ENCODE measurements at places on chromosomes 3 and 15.

DNA sequence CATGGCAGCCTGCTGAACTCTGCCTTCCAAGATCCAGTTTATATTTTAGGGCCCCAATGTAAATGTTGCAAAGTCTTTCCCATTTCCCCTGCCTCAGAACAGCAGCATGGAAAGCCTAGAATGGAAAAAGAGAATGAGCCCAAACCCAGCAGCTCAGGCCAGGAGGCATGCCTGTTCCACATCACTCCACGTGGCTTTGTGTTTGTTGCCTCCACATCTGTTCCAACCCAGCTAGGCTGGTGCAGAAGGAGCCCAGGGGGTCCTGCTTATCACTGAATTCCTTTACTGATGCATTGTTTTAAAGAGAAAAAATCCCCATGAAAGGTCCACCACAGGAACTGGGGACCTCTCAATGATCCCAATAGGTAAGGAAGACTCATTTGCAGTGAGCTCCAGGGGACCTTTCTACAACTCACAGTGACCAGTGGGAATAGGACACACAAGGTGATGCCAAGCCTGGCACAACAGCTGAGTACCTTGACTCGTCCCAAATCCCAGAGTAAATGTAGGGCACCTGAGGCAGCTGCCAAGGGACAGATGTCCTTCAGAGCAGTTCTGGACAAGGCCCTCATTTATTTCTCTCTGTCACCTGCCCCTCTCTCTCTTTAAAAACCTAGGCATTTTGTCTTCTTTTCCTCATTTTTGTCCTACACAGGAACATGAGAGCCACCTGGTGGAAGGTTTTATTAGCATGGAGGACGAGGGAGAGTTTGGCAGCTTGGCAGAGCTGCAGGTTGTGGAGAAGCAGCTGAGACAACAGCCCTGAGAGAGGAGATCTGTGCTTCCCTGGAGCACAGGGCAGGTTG, 41.7 kb upstream of the ADAMTS17 start:
- no peak overlapping the region for H3K4me3 ChIP-seq
- H3K27me3 ChIP-seq = no peaks in the 10 kb centered on the region
- no peak overlapping the region for H3K27ac ChIP-seq
- no peaks in the 10 kb centered on the region for H3K36me3 ChIP-seq
- no peaks in the 10 kb centered on the region for H3K4me1 ChIP-seq

- H3K27me3 ChIP-seq = no peaks in the 10 kb centered on the region
- no peak overlapping the region for H3K27ac ChIP-seq
- no peaks in the 10 kb centered on the region for H3K4me1 ChIP-seq
- no peak for DNase-seq
- H3K4me3 ChIP-seq = no peak overlapping the region
Measured at GRCh38 chr3:73467211-73467610, 157.5 kb downstream of the PDZRN3 start.

- no peak for DNase-seq
- no peaks in the 10 kb centered on the region for H3K36me3 ChIP-seq
- no peaks in the 10 kb centered on the region for H3K27me3 ChIP-seq
- no peaks in the 10 kb centered on the region for H3K4me1 ChIP-seq
- no peak overlapping the region for H3K27ac ChIP-seq
Measured at GRCh38 chr3:18556503-18557135, 131.5 kb upstream of the SATB1 start.

DNA sequence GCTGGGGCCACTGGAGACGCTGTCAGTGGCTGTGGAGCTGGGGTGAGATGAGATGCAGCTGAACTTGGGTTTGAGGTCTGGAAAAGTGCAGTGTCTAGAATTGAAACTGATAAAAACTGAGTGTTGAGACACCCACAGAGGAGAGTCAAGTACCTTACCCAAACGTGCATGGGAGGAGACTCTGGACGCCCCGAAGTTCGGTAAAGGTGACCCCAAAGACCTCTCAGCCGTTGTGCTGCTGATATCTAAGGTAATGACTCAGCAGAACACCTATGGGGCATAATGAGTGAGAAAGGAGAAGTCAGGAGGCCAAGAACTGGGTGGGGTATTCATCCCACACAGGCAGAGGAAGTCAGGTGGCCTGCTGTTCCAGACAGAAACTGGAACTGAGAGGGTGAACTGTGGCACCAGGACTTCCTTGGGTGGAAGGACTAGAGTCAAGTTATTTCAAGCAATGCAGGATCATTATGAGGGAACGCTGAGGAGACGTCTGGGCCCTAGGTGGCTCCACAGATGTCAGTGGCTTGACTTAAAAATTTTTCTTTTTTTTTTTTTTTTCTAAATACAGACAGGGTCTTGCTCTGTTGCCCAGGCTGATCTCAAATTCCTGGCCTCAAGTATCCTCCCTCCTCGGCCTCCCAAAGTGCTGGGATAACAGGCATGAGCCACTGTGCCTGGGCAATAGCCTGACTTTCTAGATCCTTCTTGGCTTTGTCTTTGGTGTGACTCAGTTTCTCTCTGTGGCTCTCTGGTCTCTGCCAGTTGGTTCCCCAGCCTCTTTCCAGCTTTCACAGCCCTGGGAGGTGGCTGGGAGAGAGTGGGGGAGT, 67.6 kb upstream of the GCNT3 start:
- H3K4me3 ChIP-seq = no peak overlapping the region
- H3K4me1 ChIP-seq = no peaks in the 10 kb centered on the region
- H3K27ac ChIP-seq = no peak overlapping the region
- no peak for DNase-seq
- H3K27me3 ChIP-seq = no peaks in the 10 kb centered on the region
- no peaks in the 10 kb centered on the region for H3K36me3 ChIP-seq

- DNase-seq = no peak
- H3K27me3 ChIP-seq = no peaks in the 10 kb centered on the region
- H3K27ac ChIP-seq = no peak overlapping the region
- no peaks in the 10 kb centered on the region for H3K4me1 ChIP-seq
- no peaks in the 10 kb centered on the region for H3K36me3 ChIP-seq
- no peak overlapping the region for H3K4me3 ChIP-seq
Measured at GRCh38 chr3:114671741-114672510, 378.1 kb downstream of the TIGIT start.

GRCh38 chr3:83662381-83662960, 1296.3 kb upstream of the CADM2 start:
- no peaks in the 10 kb centered on the region for H3K27me3 ChIP-seq
- DNase-seq = no peak
- no peaks in the 10 kb centered on the region for H3K36me3 ChIP-seq

Data from tibial nerve (tissue), 4 donors.